ENCODE measurements at places on chromosomes 11 and 22.

DNA sequence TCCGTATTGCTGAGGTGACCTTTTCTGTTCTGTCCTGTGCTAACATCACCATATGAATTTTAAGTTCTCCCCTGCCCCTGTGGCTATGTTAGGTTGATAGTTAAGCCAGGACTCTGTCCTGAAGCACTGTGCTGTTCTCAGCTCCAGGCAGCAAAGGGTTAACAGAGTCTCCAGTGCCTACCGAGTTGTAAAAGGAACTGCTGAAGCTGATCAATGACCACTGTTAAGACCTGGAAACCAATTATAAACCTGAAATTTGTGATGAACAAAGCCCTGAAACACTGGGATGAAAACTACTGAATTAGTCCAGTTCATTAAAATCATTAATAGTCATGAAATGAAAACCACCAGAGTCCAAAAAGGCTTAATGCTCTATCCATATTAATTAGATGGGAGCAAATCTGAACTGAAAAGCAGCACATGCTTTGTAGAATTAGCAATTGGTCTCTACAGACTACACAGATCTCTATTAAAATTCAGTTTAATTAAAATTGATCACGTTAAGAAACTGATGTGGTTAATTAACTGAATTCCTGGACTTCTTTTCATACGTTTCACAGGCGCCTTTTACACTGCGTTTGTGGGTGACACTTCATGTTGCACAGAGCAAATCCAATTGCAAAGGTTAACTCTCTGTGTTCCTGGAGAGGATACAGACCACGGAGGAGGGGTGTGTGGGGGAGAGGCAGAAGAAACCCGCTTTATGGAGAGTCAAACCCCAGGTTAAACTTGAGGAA lies 188.5 kb upstream of the MPPED2 start:
- DNase-seq = no peak

- DNase-seq = no peak
Observed at GRCh38 chr22:49791682-49792081, 36.0 kb downstream of the BRD1 start.

- no peak for DNase-seq
Observed at GRCh38 chr22:17436382-17436980, 67.2 kb downstream of the CECR2 start.

DNA sequence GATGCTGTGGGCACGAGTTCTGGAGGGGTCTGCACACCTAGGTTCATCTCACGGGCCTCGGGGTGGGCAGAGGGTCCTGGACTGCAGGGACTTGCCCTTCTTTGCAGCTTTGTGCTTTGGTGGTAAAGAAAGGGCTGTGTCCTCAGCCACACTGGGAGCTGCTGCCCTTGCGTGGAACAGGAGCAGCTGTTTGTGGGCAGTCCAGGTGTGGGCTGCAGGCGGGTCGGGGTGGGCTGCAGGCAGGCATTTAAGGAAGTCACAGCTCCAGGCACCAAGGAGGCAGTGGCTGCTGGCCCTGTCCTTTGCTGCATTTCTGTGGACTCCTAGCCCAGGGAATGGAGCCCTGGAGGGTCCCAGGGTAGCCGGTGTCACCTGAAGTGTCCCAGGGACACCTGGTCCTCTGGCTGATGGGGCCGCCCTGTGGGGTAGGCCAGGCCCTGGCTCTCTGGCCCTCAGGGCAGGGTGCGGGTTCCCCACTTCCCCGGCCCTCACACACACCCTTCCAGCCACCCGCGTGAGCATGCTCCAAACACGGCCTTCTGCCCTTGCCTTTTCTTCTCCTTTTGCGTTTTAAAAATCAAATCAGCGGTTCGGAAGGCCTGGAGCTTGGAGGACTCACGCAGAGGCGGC lies 1240.3 kb downstream of the BRD1 start:
- DNase-seq = no peak

DNA sequence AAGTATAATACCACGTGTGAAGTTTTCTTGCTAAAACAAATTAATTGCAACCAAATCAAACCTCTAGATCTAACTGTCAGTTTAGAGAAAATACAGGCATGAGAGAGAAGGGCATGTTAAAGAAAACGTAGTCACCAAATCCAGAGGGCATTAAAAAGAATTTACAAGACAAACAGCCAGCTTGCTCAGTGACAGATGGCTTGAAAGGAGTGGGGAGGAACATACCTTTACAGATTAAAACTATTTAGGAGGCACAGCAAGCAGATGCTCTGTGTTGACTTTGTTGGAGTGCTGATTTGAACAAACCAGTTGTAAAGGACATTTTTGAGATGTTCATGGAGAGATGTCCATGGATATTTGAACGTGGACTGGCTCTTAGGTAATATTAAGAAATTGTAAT lies 96.9 kb downstream of the ATXN10 start:
- DNase-seq = no peak

- no peak for DNase-seq
Observed at GRCh38 chr22:50118129-50118528, 28.3 kb downstream of the MOV10L1 start.

DNA sequence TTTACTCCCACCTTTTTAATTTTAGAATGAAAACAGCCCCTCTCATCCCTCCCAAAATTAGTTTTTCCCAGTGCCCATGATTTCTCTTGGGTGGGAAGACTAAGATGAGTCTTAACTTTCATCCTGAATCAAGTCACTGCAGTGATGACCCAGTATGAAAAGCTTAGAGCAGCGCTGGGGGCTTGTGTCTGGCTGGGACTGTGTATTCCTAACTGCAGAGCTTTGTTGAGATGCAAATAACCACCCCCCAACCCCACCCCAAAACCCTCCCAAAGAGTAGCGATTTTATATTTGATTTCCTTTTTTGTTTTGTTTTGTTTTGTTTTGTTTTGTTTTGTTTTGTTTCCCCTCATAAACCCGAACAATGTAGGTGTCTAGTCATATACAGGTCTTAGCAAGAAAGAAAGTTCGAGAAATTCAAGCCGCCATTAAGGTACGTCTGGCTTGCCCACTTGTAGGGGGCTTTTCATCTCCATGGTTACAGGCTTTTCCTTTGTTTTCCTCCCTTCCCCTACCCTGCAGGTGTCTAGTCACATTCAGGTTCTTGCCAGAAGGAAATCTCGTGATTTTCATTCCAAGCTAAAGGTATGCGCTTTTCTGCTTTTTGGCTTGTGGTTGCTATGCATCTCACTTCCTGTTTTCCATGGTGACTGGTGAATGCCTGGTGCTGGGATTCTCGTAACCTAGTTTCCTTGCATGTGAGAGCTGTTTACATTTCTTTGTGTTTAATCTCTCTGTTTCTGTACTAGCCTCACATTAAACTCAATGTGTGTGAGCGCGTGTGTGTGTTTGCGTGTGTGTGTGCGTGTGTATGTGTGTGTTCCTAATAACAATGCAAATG lies 144.6 kb upstream of the RASSF10 start:
- peak; percentile 58 for DNase-seq
